Ascending aorta (tissue), 2 donors: ENCODE measurements at places on chromosomes 3 and 15. TPM values are rescaled to one million over a fixed set of nuclear protein-coding genes. Genes with fewer than 3 reads are reported as not detected.

DNA sequence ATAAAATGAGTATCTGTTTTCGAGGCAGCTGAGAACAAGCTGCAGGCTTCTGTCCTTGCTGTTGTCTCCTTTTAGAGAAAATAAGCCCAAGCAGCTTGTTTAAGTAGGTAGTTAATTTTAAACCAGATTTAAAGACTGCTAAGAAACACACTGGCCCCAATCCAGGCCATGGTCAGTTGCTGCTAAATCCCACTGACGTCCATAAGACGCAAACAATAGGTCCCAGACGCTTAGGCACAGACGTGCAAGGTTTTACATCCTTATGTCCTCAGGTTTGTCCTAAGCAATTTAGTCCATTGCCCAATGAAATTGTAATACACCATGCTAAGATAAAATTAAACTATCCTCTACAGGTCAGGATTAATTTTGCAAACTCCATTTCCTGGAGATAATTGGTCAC lies 120.0 kb upstream of the SNTN start:
- DNase-seq: no peak

The STX19 gene
- total RNA-seq: not detected

The GANC gene
- 22.9 TPM for total RNA-seq

- DNase-seq: no peak
Observed at GRCh38 chr15:77547801-77548588, 84.7 kb downstream of the LINGO1 start.

The NDUFAF3 gene
- total RNA-seq: 200 TPM

- DNase-seq: no peak
Observed at GRCh38 chr3:174253196-174253823, 605.8 kb upstream of the NAALADL2 start.

GRCh38 chr3:141537856-141538255 lies 51.0 kb downstream of the RASA2 start:
- DNase-seq: no peak

DNA sequence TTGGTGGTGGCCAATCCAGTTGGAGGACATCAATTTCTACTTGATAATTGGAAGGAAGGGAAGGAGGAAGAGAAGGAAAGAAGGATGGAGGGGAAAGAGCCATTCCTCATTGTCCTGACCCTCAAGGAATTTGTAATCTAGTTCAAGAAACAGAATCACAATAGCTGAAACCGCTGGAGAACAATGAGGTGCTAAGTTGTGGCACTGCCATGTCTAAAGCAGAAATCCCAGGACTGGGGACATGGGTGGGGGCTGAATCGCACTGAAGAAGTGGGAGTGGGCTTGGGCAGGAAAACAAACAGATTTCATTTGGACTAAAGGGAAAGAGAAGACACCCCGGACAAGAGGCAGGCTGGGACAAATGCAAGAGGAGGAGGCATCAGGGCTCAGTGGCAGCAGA lies 183.6 kb downstream of the UACA start:
- no peak for DNase-seq

DNA sequence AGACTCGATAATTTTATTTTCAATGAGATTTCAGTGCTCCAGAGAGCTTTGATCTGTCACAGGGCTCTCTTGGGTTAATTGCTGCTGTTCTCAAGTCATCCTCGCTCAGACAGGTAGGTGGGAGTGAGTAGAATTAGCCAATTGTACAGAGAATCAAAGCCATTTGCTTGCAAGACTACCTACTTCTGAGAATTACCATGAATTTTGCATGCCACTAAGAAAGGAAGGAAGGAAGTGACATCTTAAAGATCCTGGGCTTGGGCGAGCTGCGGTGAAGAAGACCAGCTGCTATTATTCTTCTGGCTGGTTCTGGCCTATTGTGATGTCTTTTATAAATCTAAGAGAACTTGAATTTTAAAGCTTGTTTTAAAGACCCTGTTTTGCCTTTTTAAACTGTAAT lies 154.1 kb upstream of the LPP start:
- no peak for DNase-seq

DNA sequence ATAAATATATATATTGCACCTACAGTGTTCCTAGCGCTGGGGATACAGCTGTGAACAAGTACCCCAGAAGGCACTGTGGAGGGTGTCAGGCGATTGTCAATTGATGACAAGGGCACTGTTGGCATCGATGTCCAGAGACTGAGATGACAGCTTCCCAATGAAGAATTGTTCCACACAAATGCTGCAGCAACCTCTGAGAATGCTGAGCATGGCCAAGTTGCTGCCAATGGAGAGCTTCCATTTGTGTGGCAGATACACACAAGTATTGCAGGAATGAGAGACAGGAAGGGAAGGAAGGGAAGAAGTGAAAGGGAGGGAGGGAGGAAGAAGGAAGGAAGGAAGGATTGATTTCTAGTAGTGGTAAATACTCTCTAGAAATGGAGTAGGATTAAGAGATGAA lies 21.9 kb downstream of the LRTM1 start:
- no peak for DNase-seq

The CGNL1 gene
- 3.5 TPM for total RNA-seq

- DNase-seq: no peak
Observed at GRCh38 chr3:118080889-118081288, 953.8 kb downstream of the IGSF11 start.

DNA sequence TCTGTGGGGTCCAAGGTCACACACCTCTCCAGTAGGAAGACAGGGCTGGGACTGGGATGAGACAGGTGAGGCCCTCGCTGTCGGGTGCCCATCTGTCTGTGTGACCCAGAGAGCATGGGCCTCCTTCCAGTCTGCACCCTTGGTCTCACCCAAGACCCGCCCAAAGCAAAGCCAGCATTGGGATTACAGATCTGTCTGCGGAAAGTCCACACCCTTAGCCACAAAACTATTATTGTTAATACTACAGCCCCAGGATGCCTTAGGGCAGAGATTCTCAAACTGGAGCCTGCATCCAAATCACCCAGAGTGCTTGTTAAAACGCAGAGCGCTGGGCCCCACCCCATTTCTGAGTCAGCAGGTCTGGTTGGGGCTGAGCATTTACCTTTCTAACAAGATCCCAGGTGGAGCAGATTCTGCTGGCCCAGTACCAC lies 58.5 kb upstream of the ZNF148 start:
- no peak for DNase-seq

The GOLGA8Q gene
- not detected for total RNA-seq

DNA sequence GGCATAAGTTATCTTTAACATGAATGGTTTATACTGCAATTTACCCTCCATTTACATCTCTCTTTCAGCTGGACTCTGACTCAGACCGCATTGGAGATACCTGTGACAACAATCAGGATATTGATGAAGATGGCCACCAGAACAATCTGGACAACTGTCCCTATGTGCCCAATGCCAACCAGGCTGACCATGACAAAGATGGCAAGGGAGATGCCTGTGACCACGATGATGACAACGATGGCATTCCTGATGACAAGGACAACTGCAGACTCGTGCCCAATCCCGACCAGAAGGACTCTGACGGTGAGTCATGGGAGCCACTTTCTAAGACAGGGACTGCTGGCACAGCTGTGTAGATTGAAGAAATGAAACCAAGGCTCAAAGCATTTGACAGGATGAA lies 11.6 kb downstream of the THBS1 start:
- DNase-seq: no peak

The GOLGA8T gene
- 1.4 TPM for total RNA-seq

DNA sequence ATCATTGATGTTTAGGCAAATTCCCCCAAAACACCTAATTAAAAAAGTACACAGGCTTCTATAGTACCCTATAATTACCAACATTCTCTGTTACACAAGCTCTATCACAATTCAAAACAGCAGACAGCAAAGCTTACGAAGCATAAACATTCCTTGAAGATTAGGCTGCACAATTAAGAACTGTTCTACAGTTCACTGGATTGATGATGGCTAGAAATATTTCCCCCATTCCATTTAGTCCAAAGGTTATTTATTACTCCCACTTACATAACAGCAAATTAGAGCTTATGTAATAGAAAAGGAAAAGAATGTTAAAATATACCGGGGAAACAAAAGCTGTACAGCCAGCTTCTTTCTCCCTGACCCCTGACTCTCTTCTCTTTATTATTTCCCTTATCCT lies 49.3 kb downstream of the UACA start:
- DNase-seq: no peak

DNA sequence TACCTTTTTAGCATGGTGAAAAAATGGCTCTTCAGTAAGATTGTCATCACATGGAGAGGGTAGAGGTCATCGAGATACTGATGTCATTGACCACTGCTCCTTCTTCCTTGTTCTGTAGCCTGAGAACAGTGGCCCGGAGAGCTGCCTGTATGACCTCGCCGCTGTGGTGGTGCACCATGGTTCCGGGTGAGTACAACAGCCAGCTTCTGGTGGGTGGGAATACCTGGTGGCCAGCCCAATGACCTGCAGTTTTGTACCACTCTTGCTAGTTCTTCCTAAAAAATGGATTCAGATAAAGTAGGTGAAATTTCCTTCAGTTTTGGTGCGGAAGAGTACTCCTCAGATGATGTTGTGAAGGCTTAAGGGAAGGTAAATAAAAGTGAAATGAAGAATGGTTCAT lies 8.4 kb upstream of the FBXL22 start:
- no peak for DNase-seq

The PLA2G4E gene
- total RNA-seq: not detected

DNA sequence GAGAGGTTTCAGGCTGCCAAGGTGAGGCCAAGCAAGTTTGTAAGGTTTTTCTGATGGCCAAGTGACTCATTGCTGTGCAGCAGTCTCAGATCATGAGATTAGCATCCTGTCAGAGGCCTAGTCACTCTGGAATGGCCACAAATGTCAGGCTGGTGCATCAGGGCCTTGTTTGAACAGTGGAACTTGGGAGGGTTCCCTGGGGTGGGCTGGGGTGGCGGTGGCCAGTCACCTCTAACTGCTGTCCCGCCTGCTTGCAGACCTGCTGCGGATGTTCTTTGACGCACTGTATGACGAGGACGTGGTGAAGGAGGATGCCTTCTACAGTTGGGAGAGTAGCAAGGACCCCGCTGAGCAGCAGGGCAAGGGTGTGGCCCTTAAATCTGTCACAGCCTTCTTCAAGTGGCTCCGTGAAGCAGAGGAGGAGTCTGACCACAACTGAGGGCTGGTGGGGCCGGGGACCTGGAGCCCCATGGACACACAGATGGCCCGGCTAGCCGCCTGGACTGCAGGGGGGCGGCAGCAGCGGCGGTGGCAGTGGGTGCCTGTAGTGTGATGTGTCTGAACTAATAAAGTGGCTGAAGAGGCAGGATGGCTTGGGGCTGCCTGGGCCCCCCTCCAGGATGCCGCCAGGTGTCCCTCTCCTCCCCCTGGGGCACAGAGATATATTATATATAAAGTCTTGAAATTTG lies 2.8 kb upstream of the FAM131A start:
- no peak for DNase-seq

The CPNE9 gene
- not detected for total RNA-seq

GRCh38 chr15:35181538-35181937 lies 96.4 kb upstream of the NANOGP8 start:
- no peak for DNase-seq

The DAZL gene
- total RNA-seq: not detected

- no peak for DNase-seq
Observed at GRCh38 chr3:171135549-171135948, 109.0 kb upstream of the SLC2A2 start.

- DNase-seq: peak; percentile 90
Observed at GRCh38 chr3:53881691-53882593, at the start of gene ACTR8. TSS of gene ACTR8 (minus strand) at chr3:53882152. CDS start at chr3:53882101, 51 bp downstream.

The PP2D1 gene
- not detected for total RNA-seq
